ENCODE measurements at places on chromosomes 12 and 14. TPM values are rescaled to one million over a fixed set of nuclear protein-coding genes. Genes with fewer than 3 reads are reported as not detected.

The INHBE gene
- total RNA-seq: not detected

The SIX4 gene
- total RNA-seq: 1.4 TPM

The DRAM1 gene
- 6.2 TPM for total RNA-seq

The PCED1B gene
- total RNA-seq: 0.89 TPM

The GZMH gene
- total RNA-seq: 1.2 TPM

The CKB gene
- total RNA-seq: 577 TPM

GRCh38 chr14:69052181-69052601 lies 73.1 kb upstream of the ACTN1 start:
- no peak for DNase-seq

- DNase-seq: no peak
Observed at GRCh38 chr14:25461780-25462179, 411.8 kb upstream of the STXBP6 start.

DNA sequence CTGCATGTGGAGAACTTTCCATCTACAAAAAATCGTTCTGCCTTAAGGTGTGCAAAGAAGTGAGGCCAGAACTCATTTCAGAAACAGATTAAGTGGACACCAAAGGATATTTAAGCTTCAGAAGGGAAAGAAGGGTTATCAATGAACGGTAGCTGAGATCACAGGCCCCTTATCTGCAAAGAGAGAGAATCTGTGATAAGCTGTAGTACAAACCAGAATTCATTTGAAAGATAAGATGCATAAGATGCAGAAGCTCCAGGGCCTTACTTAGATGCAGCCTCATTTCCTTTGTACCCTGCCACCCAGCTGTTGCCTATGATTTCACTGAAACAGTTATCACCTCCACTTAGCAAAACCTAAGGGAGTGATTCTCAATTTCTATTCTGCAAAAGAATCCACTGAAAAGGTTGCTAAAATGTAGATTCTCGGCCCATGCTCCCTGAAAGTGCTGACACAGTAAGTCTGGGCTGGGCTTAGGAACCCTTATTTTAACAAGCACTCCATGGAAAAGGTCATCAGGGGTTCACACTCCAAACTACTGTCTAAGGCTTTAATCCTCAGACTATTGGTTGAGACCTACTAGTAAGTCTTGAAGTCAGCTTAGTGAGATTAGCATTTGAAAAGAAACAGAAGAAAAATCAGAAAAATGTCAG lies 64.8 kb downstream of the HELB start:
- no peak for DNase-seq

DNA sequence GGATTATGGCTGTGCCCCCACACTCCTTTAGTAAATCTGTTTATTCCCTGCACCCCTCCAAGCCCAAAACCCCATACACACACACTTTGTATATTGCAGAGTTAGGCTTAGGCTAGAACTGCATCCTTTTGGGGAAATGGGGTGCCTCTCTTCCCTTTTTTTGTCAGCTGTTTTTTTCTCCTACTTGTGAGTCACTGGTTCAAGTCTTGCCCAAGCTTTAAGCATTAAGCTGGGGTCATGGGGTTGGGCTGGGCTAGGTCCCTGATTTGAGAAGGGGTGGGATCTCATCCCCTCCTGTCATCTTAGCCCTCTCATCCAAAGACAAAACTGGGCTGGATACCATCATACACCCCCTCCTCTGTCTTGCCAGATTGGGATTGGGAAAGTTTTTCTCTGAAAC lies 1.6 kb downstream of the LRP1 start:
- DNase-seq: no peak

GRCh38 chr14:34126586-34126985 lies 175.7 kb upstream of the EGLN3 start:
- no peak for DNase-seq

GRCh38 chr12:99879439-99879838 lies 105.3 kb downstream of the ANKS1B start:
- DNase-seq: no peak

- DNase-seq: no peak
Observed at GRCh38 chr12:690466-690865, 27.2 kb upstream of the NINJ2 start.

DNA sequence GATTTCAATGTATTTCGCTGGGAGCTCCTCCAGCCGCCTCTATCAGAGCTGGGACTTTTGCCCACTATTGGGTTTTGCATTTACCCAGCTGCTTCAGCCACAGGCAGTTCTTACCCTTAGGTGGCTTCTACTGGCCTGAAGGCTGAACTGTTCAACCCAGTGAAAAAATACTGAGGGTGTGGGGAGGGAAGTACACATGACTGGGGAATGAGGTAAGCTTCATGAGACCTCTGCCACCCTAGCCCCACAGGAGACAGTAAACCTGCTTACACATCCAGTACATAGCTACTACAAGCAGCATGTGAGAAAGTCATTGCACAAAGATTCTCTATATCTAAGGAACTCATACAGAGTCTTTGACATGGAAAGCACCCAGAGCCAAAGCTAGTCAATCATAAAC lies 411.1 kb downstream of the SYT1 start:
- DNase-seq: no peak

- no peak for DNase-seq
Observed at GRCh38 chr14:34733245-34733644, 18.9 kb upstream of the CFL2 start.

GRCh38 chr12:24212496-24212895 lies 263.0 kb upstream of the SOX5 start:
- no peak for DNase-seq

DNA sequence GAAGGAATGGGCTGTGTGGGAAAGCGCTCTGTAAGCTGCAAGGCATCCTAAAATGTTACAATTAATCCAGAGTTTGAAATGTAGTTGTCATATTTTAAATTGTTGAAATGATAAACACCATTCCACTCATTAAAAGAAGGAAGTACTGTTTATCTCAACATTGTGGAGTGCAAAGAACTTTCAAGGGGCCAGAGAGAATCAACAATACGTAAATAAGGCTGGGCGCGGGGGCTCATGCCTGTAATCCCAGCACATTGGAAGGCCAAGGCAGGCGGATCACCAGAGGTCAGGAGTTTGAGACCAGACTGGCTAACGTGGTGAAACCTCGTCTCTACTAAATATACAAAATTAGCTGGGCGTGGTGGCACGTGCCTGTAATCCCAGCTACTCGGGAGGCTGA lies 24.5 kb downstream of the NR1H4 start:
- DNase-seq: no peak

DNA sequence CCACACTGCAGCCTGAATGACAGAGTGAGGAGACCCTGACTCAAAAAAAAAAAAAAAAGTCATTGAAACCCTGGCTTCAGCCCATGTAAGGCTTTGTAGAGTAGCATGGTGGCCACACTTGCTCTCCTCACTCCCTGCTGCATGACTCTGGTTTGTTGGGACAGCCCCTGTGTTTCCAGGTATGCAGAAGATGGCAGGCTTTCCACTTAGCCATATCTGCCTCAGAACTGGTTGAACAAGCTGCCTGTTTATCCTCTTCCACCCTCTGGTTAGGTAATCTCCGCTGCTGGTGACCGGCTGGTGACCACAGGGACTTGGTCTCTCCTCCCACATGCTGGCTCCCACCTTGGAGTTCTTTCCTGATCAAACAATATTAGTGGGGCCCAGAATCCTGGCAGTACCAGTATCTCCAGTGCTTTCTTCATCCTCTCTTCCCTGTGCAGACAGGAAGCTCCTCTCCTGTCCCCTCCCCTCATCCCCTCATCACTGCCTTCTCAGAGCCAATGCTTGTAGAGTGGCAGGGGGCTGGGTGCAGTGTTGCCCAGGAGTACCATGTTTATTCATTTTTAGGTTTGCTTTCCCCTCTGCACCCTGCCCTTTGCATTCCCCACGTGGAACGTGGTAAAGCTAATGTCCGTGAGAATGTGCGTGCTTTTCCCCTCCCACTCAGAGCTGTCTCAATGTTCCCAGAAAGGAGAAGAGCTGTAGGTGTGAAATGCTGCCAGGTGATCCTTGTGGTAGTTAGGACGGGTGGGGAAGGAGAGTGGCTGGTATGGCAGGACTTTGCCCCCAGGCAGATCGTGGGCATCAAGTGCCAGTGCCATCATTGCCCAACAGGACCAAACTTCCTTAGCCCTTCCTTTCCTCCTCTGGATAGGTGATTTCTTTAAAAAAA lies 11.3 kb downstream of the ABHD12B start:
- DNase-seq: no peak

GRCh38 chr14:84546236-84546635 lies 983.7 kb upstream of the FLRT2 start:
- DNase-seq: no peak
